ENCODE measurements at places on chromosomes 11 and 22.

GRCh38 chr11:104122836-104123235 lies 41.1 kb downstream of the PDGFD start:
- no peak for DNase-seq

DNA sequence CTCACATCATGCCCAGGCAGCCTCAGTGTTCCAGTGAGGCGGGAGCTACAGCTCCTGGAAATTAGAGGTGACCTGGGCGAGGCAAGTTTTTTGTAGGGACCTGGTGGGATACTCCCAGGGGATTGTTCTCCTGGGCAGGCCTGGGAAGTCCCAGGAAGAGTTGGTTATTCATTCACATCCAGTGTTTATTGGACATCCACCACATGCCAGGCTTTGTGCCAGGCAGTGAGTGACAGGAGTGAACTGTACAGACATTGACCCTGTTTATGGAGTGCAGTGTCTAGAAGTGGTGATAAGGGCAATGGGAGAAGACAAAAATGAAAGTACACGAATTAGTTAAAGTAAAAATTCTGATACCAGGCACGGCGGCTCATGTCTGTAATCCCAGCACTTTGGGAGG lies 29.4 kb downstream of the YWHAH start:
- DNase-seq, result no peak

DNA sequence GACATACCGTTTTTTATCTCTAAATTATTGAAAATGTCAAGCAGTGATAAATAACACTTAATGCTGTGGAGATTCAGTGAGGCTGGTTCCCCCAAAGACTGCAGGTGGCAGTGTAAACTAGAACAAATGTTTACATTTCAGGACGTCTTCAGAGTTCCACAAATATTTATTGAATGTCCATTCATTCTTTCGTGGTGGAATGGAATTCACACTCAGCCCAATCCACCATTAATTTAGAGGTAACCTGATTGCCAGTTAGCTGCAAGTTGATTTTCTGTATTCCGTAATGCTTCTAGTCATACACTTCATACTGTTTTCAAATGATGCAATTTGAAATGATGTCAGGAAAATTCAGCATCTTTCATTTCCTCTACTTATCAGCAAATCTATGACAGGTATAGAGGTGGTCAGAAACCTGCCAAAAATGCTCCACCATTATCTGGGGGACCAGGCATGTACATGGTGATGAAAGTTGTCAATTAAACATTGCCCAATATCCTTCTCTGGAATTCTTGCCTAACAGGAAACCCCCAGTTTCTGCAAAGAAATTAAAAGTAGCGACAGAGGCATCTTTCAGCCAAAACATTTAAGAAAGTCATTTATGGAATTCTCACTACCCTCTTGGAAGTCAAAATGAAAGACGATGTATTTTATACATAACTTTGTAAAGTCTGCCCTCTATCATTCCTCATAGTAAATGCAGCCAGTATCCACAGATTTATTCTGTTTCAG lies 94.3 kb upstream of the BMAL1 start:
- no peak for DNase-seq

DNA sequence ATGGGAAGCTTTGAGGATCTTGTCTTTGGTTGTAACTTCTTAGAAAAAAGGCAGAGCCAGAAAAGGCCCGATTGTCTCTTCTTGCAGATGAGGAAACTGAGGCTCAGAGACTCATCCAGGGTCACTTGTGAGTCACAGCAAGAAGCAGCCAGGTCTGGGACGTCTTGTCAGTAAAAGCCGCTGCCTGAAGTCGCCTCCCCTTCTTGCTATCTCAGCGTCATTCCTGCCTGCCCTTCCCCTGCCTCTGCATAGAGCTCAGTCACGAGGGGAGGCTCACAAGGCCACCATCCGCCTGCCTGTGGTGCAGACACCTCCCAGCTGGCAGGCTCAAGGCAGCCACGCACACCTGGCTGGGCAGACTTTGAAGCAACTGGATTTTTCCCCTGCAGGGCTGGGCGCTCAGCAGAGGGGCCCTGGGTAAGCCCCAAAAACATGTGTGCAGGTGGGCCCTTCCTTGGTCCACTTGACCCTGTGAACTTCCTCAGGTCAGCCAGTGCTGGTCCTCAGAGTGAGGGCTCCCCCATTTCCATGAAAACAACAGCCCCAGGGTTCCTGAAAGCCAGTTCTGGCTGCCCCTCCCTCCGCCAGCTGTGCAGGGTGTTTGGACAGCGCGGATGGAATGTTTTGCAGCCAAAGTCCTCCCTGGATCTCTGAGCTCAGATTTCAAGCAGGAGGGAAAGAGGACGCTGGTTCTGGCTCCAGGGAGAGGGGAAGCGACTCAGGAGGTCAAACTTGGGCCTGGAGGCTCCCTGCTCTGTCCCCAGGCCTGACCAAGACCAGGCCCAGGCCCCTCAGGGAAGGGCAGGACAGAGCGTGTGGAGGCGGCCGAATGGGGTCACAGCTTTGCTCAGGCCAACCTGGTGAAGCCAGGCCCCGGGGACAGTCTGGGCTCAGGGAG lies 6.0 kb upstream of the RAB3IL1 start:
- no peak for DNase-seq

DNA sequence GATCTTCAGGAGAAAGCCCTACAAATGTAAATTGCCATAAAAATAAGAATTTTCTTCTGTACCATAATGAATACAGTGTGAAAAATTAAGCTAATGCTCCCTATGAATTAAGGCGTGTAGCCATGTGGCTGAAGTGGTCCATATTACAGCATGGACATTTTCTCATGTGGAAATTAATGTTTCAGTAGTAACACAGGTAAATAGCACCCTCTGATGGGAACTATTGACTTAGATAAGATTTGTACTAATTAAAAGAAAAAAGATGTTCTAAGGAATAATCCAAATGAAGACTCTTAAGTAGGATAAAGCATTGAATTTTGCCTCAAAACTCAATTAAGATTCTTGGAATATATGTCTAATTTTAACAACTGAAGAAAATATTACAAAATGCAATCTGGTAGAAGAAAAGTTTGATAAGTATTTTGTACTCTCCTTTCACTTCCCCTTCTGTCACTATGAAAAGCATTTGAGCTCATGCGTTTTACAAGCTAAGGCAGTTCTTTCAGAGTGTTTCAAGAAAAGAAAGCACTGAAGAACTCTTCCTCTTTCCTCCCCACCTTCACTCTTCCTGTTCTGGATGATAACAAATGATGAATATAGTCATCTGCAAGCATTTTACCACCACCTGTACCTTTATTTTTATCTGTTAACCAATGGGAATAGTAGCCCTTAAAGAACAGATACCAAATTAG lies 9.9 kb upstream of the OR8D2 start:
- DNase-seq, result no peak

- no peak for DNase-seq
Measured at GRCh38 chr11:69920345-69921127, 101.3 kb upstream of the FGF3 start.

- no peak for DNase-seq
Measured at GRCh38 chr11:65403607-65404121, 17.2 kb downstream of the FRMD8 start.

DNA sequence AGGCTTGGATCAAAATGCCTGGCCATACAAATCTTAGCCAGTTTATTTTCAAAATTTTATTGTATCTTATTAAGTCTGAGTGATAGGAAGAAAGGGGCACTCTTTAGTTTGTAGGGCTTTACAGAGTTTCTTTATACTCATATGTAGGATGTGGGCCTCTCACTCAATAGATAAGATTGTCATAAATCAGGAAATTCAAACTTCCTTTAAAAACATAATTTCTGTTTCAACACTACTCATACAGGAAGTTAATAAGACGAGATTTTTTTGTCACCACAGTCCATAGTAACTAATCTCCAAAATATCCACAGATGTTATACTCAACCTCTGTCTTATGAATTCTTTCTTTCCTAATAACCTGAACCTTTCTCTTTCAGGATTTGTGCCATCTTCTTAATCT lies 13.3 kb upstream of the OR56B4 start:
- no peak for DNase-seq

DNA sequence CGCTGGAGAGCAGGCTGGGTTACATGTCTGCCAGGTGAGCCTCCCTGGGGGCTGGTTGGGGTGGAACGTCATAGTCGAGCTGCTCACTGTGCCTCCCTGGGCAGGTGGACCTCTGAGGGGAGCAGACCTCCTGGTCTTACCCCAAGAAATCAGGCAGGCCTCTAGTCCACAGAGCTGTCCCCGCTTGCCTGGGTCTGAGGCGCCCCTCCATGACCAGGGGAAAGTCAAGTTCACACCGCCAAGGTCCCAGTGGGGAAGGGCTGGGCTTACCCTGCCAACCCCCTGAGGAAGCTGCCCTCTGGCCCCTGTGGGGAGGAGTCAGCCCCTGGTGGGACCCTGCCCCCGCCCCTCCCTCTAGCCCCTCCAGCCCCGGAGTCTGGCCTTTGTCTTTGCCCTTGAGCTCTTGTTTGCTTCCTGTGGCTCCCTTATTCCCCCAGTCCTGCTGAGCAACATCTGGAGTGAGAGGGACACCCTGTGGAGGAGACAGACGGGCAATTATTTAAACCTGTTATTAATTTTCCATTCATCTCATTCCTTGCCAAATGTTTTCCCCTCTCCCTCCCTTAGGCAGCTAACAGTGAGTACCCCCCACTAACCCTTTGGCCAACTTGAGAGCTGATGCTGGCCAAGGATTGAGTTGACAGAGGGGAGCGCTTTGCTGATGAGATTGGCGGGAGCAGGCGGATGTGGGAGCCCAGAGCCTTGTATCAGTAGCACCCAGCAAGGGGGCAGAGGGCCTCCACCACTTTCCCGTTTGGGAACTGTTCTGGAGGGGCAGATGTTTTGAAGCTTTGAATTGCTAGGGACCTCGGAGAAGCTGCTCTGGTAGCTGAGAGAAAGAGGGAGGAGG lies 83.4 kb downstream of the CEP164 start:
- DNase-seq, result no peak

DNA sequence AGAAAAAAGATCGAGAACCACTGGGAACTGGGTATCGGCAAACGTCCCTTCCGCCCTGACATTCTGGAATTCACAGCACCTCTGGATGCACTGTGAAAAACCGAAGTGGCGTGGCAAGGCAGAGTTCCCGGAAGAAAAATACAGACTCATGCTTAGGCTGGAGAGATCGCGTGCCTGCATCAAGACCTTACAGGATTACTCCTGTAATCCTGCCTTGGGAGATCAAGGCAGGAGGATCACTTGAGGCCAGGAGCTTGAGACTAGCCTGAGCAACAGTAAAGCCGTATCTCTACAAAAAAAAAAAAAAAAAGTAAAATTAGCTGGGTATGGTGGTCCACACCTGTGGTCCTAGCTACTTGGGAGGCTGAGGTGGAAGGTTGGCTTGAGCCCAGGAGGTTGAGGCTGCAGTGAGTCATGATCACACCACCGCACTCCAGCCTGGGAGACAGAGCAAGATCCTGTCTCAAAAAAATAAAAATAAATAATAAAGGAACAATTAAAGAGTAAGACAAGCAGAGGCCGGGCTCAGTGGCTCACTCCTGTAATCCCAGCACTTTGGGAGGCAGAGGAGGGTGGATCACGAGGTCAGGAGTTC lies 19.9 kb upstream of the TEF start:
- DNase-seq, result no peak

DNA sequence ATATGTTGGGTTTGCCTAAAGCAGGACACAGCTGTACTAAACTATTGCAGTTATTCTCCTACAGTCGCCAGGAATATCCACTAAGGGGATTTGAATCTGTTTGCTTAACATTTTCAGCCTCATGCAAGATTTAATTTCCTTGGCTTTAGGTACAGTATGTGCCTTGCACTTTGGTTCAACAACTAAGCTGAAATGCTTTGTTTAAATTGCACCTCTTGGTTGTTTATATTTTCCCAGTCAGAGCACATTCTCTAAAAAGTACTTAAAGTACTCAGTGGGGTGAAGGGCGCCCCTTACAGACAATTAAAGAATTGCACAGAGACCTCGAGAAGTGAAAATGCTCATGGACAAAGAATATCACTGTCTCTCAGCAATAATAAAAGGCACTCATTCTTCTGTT lies 107.8 kb upstream of the MTNR1B start:
- no peak for DNase-seq

DNA sequence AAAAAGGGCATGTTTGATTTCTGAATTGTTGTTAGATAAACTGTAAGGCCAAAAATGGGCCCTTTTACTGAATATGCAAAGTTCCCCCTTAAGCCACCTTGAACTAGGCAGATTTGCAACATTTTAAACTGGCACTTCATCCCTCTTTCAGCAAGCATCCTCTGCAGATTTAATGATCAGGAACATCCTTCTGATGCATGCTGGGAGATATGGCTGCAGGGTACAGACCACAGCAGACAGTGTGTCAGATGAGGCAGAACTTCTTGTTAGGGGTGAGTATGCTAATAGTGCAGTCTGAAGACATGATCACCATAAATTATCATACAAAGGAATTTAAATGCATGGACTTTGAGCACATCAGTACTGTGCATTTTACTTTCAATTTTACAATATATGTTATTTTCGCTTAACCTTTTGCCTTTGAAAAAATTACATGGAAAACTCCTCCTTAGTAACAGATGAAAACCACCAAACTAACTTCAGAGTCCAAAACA lies 462.5 kb upstream of the ARHGAP42 start:
- DNase-seq, result no peak

DNA sequence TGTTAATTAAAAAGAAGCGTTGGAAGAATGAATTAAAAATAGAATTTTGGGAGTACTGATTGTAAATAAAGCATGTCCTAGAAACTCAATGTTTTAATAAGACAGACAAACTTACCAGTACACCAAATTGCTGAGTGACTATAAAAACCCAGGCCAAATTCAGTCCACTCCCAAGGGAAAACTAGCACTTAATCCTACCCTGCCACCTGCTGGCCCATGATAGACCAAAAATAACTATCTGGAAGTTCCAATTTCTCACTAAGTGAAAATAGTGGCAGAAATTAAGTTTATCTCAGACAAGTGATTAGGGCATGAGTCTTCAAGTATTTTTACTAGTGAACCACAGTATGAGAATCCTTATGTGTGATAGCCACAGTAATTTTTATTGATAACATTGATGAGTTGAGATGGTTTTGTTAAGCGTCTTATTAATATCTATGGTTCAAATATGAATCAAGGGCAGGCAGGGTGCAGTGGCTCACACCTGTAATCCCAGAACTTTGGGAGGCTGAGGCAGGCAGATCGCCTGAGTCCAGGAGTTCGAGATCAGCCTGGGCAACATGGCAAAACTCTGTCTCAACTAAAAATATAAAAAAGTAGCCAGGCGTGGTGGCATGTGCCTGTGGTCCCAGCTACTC lies 9.8 kb upstream of the DDX10 start:
- DNase-seq, result peak; percentile 51

DNA sequence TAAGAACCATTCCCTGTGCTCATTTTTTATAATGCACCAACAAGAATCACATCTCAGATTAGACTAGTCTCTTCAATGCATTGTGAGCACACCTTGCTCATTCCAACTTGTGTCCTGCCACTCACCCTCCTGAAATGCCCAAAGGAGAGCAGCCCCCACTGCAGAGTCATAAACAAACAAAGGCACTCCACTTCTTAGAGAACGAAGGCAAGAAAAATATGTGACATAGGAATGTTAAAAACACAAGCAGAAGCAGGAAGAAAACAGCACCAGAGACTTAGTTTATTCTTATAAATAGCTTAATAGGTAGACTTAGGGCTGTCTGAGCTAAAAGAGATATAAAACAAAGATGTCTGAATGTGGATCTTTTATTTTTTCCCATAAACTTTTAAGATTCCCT lies 57.2 kb downstream of the GUCY1A2 start:
- DNase-seq, result no peak

GRCh38 chr11:11985016-11985715 lies 23.3 kb downstream of the DKK3 start:
- DNase-seq, result peak; percentile 3

- no peak for DNase-seq
Measured at GRCh38 chr11:10486161-10486840, 31.2 kb downstream of the AMPD3 start.

Measured in activated CD4-positive, alpha-beta memory T cell treated with anti-CD3 and anti-CD28 coated beads for 36 hours (primary cell).